ENCODE measurements at places on chromosomes 5 and 9. TPM values are rescaled to one million over a fixed set of nuclear protein-coding genes. Genes with fewer than 3 reads are reported as not detected.

GRCh38 chr5:56766926-56767325, 48.4 kb upstream of the MAP3K1 start:
- DNase-seq, result no peak

GRCh38 chr9:122551371-122551770, 1.5 kb upstream of the OR1N2 start:
- DNase-seq, result no peak

GRCh38 chr5:131305138-131305689, 41.4 kb downstream of the CDC42SE2 start:
- DNase-seq, result no peak

- DNase-seq, result peak; percentile 30
These were observed 127.8 kb downstream of the MED27 start for GRCh38 chr9:131951905-131952304.

DNA sequence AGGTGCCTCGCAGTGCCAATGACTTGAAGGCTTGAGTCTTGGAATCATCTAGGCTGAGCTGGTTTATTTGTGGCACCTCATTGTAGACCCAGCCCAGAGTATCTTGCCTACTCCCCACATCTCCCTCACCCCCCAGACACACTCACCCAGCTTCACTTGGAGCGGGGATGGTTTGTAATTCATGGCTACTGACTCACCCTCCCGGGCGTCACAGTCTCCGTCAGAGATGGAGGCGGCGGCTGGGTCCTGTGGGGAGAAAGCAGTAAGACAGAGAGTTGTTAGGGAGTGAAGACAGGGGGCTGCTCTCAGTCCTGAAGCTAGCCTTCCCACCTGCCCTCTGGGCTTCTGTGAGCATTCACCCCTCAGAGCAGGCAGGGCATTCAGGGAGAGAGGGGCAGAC, 29.0 kb upstream of the MYORG start:
- no peak for DNase-seq

- DNase-seq, result no peak
These were observed 40.9 kb downstream of the CPEB4 start for GRCh38 chr5:173928871-173929574.

- DNase-seq, result no peak
These were observed 16.3 kb upstream of the MAML1 start for GRCh38 chr5:179716286-179716685.

- no peak for DNase-seq
These were observed 1.5 kb upstream of the TRAF1 start for GRCh38 chr9:120928015-120928482.

- no peak for DNase-seq
These were observed 59.8 kb upstream of the ABCA1 start for GRCh38 chr9:104987743-104988142.

DNA sequence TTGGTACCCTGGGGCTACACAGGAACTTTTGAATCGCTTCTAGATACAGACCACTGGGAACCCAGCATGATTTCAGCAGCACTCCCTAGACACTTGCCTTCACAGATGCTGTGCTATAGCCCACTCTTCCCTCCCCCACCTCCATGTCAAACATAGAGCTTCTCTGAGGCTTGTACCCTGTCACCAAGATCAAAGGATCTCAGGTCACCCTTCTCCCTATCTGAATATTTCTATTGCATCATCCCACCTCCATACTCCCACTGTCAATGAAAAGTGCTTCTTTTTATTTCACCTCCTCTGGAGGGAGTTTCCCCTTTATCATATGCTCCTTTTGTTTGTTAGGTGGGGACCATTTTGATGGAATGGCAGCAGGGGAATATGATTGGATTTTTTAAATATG, 29.2 kb upstream of the PHF24 start:
- DNase-seq, result no peak

- DNase-seq, result no peak
These were observed 112.8 kb downstream of the FANCC start for GRCh38 chr9:95204710-95205109.

- no peak for DNase-seq
These were observed 24.2 kb upstream of the HAPLN1 start for GRCh38 chr5:83744821-83745220.

DNA sequence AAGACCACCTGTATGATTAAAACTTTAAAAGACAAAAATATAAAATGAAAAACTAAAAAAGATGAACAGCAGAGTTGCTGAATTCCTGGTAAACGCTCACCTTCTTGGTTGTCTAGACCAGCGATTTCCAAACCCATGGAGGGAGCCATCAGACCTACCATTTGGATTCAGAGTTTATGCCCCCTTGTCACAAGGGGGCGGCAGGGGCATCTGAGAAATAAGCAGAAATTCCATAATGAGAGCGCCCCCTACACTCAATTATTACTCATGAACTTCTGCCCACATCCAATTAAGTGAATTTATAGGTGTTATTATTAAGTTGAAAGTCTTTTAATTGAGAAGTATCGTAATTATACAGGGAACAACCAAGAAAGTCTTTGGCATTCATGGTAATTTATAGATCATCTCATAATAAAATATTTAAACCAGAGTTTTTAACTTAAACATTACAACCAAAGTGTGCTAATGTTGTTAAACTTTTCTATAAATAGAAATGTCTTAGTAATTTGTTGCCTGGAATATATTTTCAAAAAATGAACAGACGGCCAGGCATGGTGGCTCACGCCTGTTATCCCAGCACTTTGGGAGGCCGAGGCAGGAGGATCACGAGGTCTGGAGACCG, 35.2 kb upstream of the SPATA31C2 start:
- peak; percentile 66 for DNase-seq

DNA sequence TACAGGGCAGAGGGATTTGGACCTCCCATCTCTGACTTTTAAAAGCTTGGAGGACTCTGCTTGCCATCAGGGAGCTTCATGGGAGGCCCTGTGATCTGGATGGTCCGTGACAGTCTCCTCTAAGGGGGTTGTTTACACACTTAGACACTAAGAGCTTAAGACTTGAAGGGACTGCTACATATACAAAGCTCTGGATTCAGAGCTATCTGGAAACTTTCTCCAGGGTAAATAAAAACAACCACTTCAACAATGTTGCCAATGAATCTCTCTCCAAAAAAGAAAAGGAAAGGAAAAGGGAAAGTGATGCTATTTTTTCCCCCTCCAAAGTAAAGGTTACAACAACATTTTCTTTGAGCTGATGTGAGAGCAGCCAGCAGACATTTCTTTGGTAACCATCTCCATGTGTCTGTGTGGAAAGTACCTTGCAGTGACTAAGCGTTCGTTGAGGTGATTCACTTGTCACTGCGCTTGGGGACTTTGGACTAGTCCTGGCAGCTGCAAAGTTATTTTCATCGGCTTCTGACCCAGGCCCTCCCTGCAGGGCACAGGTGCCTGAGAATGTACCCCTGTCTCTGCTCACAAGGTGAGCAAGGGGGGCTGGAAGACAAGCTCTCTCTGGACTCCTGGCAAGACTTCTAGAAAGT, 262.1 kb upstream of the KLF4 start:
- peak; percentile 80 for DNase-seq

GRCh38 chr9:87675906-87676515, 49.9 kb upstream of the CTSL start:
- DNase-seq, result no peak

DNA sequence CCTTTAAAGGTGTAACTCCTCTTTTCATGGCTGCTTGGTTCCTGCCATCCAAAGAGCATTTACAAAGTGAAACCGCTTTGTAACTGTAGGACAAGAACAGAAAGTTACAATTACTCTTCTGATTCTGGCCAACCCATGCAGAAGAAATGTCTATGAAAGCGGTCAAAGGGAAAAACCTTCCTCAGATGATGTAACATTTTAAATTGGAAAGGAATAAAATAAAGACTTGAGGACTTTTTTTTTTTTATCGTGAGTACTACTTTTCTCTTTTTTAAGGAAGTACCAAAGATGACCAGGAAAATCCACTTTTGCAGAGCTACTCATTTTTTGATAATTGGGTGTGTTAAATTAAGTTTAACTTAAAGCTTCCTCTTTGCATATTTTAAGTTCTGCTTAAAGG, 13.0 kb upstream of the C9orf72 start:
- DNase-seq, result no peak

GRCh38 chr9:71607461-71607881, 160.8 kb downstream of the CEMIP2 start:
- no peak for DNase-seq

DNA sequence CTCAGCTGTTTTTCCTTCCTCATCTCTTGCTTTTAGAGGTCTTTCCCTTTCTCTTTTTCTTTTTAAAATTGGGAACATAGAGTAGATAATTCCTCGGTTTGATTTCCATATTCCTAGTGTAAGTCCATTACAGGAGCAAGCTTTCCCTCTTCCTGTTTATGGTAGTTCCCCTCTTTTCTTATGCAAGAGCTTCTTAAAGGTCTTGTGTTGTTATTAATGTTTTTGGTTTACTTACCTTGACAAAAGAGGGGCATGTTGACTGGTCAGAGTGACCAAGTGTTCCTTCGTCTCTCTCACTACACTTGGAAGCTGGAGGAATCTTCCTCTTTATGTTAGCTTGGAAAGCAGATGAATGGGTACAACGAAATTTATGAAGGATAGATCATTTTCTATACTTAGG, 8.3 kb downstream of the ATG10 start:
- no peak for DNase-seq

DNA sequence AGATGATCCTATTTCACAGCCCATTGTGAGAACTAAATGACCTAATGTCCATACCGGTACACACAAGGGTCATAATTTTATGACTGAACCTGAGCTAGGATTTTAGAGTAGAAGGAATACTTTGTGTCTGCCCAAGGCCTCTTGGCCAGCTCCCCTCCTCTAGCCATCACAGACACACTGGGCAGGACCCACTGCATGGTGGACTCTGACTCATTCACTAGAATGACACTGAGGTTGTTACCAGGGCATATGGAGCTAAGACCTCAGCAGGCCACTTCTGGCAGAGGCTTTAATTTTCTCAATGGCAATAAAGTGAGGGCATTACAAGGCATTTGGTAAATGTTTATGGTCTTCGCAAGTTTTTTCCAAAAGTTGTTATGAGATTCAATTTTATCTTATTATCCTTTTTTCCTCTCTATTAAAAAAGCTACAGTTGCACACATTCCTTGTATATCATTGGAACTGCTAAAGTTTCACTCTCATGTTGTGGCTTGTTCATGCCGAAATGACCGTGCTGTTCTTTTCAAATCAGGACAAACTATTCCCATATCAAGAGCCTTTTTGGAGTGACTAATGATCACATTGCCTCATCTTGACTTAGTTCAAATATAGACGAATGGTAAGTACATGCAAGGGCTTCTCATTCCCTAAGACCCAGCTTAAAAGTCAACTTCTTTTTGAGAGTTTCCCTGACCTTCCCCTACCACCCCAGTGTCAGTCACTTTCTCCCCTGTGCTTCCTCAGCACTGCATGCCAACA, 595.7 kb downstream of the ACTL7B start:
- no peak for DNase-seq

DNA sequence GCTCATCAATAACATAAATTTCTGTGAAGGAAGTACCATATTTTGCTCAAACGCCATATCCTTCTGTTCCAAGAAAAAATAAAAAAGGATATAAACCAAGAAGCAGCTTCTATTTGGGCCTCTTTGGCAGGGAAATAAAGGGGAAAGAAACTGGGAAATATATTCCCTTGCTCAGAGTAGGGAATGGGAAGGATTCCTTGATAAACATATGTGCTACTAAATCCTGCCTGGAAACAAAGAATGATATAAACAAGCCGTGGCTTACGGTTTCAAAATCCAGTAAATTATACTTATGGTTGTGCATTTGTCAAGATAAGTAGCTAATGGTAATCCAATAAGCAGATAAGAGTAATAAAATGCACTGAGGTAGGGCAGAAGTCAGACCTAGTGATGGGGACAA, 481.6 kb downstream of the NTRK2 start:
- no peak for DNase-seq

GRCh38 chr5:72296256-72296655, 23.8 kb downstream of the MRPS27 start:
- DNase-seq, result no peak

GRCh38 chr9:15856591-15856990, 303.7 kb downstream of the CCDC171 start:
- DNase-seq, result no peak

DNA sequence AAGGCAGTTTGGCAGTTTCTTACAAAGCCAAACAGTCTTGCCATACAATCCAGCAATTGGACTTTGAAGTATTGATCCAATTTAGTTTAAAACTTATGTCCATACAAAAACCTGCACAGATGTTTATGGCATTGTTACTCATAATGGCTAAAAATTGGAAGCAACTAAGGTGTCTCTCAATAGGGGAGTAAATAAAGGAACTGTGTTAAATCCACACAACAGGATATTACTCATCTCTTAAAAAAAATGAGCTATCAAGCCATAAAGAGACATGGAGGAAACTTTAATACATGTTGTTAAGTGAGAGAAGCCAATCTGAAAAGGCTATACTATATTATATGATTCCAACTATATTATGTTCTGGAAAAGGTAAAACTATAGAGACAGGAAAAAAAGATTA, 313.6 kb upstream of the CD180 start:
- DNase-seq, result no peak

GRCh38 chr5:133933670-133934295, 34.6 kb downstream of the C5orf15 start:
- no peak for DNase-seq

DNA sequence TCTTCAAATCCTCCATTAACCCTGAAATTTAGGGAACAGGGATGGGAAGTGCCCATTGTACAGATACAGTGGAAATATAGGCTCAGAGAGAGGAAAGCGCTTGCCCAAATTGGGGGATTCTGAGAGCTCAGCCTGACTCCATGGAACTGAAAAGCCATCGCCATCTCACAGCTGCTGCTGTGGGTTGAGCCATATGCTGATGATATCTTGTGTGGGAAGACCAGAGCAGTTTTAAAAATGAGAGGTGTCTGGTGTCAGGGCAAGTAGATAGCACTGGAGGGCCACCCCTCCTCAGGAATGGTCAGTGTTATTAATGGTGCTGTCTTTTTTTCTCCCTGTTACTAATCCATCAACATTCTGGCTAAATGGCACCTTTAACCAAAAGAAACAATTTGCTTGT, 50.9 kb upstream of the C5orf58 start:
- DNase-seq, result no peak

IL4 gene
- not detected for total RNA-seq

SPAG8 gene
- not detected for total RNA-seq

SFXN1 gene
- total RNA-seq, result 71.8 TPM

C9orf153 gene
- 0.38 TPM for total RNA-seq

UNC5A gene
- total RNA-seq, result 0.26 TPM

SPATA31E1 gene
- not detected for total RNA-seq

ARL14EPL gene
- total RNA-seq, result under 0.01 TPM

GPR150 gene
- total RNA-seq, result 0.13 TPM

GRXCR2 gene
- not detected for total RNA-seq

SOWAHA gene
- not detected for total RNA-seq

HTR4 gene
- not detected for total RNA-seq
